ENCODE measurements at places on chromosomes 2 and 18.

GRCh38 chr2:240458900-240459391 is 23.5 kb downstream of the GPC1 start:
- no peak for DNase-seq

- DNase-seq, result no peak
Measured at GRCh38 chr2:49224426-49225010, 70.2 kb upstream of the FSHR start.

- no peak for DNase-seq
Measured at GRCh38 chr2:120777787-120778186, 42.1 kb downstream of the GLI2 start.

DNA sequence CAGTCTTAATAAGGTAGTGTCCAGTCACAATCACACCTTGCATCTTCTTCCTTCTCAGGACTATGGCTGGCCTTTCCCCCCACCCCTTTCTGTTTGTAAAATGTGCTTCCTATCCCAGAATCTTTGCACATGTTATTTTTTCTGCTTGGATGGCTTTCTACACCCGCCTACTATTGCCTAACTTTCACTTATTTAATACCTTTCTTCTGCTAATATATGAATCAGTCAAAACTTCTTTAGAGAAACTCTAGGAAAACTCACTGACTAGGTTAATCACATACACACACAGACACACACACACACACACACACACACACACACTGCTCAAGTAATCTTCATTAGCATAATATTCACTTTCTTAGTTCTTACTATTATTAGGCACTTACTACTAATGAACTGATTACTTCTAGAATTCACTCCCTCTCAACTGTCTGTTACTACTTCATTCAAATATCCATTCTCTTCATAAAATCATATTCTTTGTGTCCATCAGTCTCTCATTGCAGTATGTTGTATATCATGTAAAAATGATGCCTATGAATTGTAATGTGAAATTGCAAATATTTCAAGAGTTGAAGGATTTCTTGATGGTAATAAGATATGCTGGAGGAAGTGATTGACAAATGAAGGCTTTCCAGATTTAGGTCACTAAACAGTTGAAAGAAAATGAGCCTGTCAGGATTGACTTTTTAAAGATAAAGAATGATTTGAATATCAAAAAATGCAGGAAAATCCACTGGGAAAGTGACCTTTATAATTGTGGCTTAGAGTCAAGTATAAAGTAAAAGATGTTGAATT is 51.2 kb downstream of the CLIP4 start:
- DNase-seq, result no peak

Data from stimulated activated CD8-positive, alpha-beta memory T cell treated with anti-CD3 and anti-CD28 coated beads, Interleukin-2, amount 100 ng/mL, for 48 hours (primary cell).